Activated CD8-positive, alpha-beta memory T cell treated with anti-CD3 and anti-CD28 coated beads for 24 hours (primary cell): ENCODE measurements at places on chromosomes 4 and X.

DNA sequence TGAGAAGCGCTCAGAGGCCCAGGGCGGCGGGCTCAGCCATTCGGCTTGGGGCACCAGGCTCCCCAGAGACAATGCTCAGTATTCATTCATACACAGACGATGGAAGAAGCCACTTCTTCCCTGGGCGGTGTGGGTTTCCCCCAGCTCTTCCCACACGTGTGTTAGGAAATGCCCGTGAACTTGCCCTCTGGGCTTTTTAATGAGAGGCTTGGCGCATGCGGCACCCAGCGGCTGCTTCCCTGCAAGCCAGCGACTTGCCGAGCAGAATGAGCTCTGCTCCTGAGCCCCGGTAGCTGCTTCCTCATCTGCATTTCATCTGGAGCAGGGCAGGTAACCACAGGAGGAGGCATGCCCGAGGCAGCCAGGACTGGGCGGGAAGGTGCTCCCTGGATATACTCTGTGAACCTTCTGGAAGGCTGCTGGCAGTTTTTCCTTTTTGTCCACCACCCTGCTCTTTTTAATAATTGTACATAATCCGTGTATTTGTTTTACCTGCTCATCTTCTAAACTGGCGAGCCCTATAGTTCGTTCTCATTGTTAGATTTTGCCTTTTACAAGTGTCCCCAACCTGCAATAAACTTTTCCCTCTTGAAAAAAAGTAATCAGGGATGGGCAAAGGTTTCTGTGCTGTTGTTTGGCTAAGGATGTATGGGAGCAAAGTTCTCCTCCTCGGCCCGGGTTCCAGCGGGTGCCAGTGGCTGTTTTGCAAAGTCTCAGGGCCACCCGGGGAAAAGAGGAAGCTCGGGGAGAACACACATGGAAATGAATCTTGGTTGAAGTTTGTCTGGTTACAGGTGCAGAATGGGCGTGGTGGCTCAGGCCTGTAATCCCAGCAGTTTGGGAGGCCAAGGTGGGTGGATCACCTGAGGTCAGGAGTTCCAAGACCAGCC lies 178.8 kb downstream of the DCLK2 start:
- DNase-seq = no peak

- DNase-seq = no peak
Observed at GRCh38 chrX:132486599-132487178, 2.1 kb downstream of the MBNL3 start.

- DNase-seq = no peak
Observed at GRCh38 chr4:61195101-61195500, 5.0 kb upstream of the ADGRL3 start.

DNA sequence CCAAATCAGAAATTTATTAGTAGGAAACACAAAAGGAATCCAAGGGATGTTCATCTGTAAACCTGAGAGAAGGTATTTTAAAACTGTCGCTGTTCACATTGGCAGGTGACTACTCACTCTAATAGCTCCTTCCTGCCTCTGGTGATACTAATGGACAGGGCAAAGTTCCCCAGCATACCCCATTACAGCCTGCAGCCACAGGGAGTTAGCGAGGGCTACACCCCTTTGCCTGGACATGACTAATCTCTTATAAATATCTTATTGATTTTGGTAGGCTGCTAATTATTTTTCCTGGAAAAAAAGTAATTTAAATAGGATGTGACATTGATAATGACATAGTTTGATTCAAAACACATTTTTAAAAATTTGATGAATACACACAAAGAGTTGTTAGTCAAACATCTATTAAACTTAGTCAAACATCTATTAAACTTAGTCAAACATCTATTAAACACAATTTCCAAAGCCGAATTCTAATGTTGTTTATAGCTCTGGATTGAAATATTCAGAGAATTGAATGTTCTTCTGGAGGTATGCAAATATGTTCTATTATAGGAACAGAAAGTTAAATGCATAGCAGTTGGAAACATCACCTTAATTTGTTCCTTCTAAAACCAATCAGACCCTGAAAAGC lies 83.0 kb upstream of the CBR4 start:
- DNase-seq = no peak
